ENCODE measurements at places on chromosomes 3 and 15.

DNA sequence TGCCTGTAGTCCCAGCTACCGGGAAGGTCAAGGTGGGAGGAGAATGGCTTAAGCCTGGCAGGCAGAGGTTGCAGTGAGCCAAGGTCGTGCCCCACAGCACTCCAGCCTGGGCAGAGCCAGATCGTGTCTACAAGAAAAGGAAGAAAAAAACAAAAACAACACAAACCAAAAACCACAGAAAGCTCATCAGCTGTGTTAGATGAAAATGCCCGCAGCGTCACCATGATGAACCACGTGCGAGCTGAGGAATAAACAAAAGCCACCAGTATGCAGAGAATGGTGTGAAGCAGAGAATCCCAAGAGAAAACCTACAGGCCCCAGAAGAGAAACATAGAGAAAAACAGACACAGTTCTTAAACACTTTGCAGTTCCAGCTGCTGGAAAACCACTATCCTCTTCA lies 19.7 kb upstream of the TM4SF19 start:
- no peak for DNase-seq

DNA sequence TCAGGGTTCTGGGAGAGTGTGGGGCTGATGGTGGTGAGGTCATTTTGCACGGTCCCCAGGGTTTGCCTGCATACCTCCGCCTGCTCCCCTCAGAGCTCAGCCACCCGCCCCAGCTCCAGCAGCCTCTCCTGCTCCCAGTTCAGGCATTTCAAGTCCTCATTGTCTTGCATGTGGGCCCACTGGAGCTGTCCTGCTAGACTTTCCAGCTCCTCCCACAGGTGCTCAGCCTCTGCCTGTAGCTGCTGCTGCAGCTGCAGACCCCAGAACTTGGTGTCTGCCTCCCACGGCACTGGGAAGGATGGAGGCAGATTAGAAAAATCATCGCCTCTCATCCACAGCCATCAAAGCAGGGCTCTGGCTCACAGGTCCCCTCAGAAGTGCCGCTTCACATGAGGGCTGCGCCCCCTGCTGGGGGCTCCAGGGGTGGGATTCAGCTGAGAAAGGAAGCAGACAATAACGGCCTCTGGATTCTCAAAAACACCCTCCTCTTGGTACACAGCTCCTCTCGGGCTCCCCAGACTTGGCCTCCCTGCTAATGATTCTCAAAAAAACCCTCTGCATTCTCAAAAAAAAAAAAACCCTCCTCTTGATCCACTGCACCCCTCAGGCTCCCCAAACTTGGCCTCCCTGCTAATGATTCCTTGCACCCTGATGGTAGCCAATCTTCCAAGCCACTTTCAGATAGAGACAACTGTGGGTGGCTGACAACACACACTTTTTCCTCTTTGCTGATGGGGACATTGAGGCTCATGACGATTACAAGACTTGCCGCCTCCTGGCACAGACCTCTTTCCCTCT lies 89.3 kb upstream of the C2CD4B start:
- no peak for DNase-seq

- no peak for DNase-seq
Observed at GRCh38 chr15:56292546-56293316, 49.1 kb upstream of the RFX7 start.

DNA sequence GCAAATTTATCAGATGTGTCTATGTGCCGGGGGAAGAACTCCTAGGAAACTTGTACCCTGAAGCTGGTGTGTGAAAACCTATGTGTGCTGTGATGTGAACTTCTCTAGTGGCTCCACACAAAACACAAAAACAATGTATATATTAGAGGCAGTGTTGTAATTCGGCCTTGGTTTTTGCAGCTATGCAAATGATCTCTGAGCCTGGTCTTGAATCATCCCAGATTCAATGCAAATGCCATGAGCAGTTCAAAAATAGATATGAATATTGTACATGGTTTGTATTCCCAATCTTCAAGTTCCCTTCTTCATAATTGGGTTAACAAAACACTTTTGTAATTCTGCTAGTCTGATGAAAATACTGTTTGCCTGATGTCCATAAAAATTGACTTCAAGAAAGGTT lies 152.6 kb downstream of the MFSD1 start:
- DNase-seq, result no peak

GRCh38 chr3:9595877-9596276 lies 42.3 kb upstream of the LHFPL4 start:
- no peak for DNase-seq

- DNase-seq, result no peak
Observed at GRCh38 chr3:46857485-46858341, 5.5 kb downstream of the MYL3 start.

DNA sequence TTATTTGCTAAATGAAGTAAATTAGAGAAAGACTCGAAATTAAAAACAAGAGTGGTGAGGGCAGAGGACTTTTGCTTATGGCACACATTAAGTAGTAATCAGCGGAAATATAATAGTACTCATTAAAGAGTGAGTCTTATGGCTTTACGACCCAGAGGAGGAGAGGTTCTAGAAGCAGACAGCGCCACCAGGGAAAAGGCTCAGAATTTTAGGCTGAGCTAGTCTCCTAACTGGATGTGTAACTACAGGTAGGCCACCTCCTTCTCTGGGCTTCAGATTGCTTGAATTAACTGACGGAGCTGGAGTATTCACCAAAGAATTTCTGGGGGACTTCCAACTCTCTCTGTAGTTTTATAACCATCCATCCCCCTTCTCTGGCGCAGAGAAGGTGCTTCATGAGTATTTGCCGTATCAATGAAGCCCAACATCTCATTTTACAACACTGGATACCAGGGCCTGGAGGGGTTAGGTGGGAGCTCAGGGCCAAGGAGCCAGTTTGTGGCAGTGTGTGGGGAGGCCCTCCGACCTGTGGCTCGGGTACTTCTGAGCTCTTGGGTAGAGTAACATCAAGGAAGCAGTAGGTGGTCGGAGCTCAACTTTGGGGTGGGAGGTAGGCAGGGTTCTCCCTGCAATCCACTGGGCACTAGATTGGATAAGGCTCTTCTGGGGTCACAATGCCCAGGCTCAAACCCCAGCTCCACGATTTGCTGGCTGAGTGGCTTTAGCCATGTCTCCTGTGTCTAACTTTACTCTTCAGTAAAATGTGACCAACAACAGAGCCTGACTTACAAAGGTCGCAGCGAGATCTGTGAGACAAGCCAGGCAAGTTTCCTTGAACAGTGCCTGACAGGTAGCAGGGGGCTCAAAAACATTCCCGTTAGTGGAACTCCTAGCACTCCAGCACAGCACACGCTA lies 1.1 kb downstream of the CHCHD4 start:
- no peak for DNase-seq

- no peak for DNase-seq
Observed at GRCh38 chr3:194389269-194389668, 9.8 kb downstream of the GP5 start.

GRCh38 chr15:52760562-52760961 lies 29.6 kb downstream of the ONECUT1 start:
- no peak for DNase-seq

DNA sequence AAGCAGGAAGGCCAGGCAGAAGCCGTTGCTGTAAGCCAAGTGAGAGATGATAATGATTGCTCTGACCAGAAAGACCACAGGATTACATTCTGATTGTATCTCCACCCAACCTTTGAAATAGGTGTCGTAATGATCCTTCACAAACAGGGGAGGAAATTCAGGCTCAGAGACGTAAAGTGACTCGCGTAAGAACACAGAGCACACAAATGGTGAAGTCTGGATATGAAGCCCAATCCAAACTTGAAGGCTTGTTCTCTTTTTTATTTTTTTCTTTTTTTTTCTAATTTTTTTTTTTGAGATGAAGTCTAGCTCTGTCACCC lies 25.3 kb upstream of the PIAS1 start:
- DNase-seq, result no peak

DNA sequence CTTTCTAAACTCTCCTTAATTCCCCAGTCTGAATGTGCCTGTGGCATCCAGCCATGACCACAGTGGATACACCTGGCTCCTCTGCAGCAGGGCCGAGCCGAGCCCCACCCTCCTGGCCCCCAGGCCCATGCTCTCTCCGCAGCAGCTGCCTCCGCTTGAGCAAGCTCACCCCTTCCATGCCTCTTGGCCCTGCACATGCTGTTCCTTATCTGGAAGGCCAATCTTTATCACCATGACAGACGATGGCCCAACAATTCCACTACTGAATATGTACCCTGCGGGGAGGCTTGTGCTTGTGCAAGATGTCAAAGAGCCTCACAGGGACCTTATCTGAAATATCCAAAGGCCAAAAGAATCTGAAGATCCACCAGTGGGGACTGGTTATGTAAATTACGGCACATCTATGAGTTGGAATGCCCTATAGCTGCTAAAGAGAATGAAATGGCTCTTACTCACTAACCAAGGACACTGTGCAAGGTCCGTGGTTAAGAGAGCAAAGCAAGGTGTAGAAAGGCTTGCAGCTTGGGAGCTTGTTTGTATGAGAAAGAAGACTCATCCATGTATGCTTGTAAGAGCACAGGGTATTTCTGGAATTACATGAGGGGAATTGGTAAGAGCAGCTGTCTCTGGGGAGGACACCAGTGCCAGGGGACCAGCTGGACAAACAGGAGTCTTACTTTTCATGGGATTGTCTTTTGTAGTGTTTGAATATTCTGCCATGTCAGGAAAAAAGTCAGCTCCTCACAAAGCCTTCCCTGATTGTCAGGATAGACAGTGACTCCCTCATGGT lies 55.2 kb downstream of the WNT7A start:
- DNase-seq, result no peak

DNA sequence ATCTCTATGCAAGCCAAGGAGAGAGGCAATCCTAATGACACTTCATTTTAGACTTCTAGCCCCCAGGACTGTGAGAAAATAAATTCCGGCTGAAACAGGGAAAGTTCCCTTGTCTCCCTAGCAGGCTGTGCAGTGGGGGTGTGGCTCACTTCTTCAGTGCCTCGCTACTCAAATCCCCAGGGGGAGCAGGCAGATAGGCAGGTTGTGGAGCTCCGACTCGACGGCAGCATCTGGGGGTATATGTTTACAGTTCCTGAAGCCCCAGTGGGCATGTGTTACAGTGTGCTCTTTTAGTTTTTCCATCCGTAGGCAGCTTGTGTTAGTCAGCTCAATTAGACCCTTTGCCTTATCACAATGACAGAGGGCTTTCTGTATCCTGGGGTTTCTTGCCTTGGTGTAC lies 836.5 kb downstream of the PDCD6IP start:
- DNase-seq, result no peak

DNA sequence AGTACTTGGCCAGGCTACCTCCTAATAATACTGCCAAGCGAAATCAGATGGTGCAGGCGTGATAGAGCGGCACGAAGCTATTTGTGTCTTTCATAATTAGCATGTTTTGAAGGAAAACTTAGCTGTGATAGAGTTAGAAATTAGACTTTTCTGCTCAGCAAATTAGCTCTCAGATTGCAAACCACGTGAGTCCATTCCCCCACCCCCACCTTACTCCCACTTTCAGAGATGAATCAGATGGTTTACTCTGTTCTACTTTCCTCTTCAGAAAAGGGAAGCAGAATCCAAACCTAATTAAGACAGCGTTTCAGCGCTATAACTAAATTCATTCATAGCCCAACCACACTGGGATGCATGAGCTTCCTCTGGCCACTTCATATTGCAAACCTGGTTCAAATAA lies 214.6 kb downstream of the SLCO3A1 start:
- no peak for DNase-seq

DNA sequence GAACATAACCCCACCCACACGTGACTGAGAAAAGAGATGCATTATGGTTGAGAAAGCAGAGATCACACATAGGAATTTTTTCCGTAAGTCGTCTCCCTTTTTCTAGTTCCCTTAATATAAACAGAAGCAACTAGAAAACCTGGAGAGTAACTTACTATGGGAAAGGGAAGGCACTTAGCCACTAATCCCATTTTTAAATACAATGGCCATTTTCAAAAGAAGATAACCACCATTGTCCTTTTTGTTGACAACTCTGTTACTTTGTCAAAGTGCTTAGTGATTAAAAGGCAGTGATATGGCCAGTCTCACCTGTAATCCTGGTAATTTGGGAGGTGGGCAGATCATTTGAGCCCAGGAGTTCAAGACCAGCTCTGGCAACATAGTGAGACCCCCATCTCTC lies 184.4 kb upstream of the UMPS start:
- DNase-seq, result no peak

Measured in globus pallidus (tissue), 1 donor.